ENCODE measurements at places on chromosomes 7 and 10. TPM values are rescaled to one million over a fixed set of nuclear protein-coding genes. Genes with fewer than 3 reads are reported as not detected.

The DEPP1 gene
- 0.16 TPM for total RNA-seq

The A1CF gene
- not detected for total RNA-seq

The OR2A1 gene
- total RNA-seq: not detected

The OR2A5 gene
- total RNA-seq: not detected

The KNDC1 gene
- total RNA-seq: not detected

The PCDH15 gene
- not detected for total RNA-seq

The PIK3AP1 gene
- total RNA-seq: 4.7 TPM

The PYROXD2 gene
- total RNA-seq: 5.3 TPM

DNA sequence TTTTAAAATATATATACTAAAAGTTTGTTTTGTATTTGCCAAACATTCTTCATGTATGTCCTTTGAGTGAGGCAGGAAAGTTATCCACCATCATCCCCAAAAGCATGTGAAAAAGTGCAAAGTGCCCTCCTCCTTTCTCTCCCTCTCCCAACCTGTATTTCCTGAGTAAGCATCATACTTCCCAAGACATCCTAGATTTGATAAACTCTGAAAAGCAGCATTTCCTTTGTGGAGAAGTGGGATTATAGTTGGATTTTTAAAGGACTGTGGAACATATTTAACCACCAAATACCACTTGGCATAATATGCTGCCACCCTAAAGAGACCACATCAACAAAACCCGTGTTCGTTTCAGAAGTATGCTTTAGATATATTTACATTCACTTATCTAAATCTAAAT lies 36.9 kb downstream of the NET1 start:
- H3K36me3 ChIP-seq: peaks cover 22% of the 10 kb centered on the region
- no peak overlapping the region for H3K4me3 ChIP-seq
- H3K4me1 ChIP-seq: peaks cover 35% of the 10 kb centered on the region
- no peak overlapping the region for H3K27ac ChIP-seq
- H3K27me3 ChIP-seq: peaks cover 5% of the 10 kb centered on the region

GRCh38 chr10:23613900-23614299 lies 175.0 kb downstream of the OTUD1 start:
- no peaks in the 10 kb centered on the region for H3K27me3 ChIP-seq
- H3K36me3 ChIP-seq: no peaks in the 10 kb centered on the region
- H3K4me3 ChIP-seq: no peak overlapping the region
- peaks cover 12% of the 10 kb centered on the region for H3K4me1 ChIP-seq
- H3K27ac ChIP-seq: no peak overlapping the region

- peak overlapping the region; percentile 76 for H3K27ac ChIP-seq
- peaks cover 19% of the 10 kb centered on the region for H3K4me1 ChIP-seq
- H3K4me3 ChIP-seq: no peak overlapping the region
Observed at GRCh38 chr7:44959433-44959951, 19.3 kb downstream of the MYO1G start.

DNA sequence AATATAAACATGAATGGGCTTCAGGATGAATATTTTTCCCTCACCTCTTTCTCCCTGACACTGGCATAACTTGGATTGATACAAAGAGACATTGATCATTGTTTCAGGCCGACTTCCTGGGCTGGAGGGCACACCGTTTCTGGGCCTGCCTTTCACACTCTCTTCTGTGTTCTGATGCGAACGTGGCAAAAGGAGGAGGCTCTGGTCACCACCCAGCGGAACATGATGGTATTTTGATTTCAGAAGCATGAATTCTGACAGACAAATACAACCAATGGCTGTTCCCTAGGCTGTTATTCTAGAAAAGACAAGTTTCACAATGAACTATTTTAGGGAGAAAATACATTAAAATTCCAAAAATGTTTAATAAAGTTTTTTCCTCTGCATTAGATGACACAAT lies 534.5 kb upstream of the MKI67 start:
- H3K27ac ChIP-seq: no peak overlapping the region
- no peaks in the 10 kb centered on the region for H3K36me3 ChIP-seq
- H3K4me1 ChIP-seq: no peaks in the 10 kb centered on the region

- DNase-seq: no peak
- H3K36me3 ChIP-seq: no peaks in the 10 kb centered on the region
- no peak overlapping the region for H3K4me3 ChIP-seq
- H3K4me1 ChIP-seq: peaks cover 7% of the 10 kb centered on the region
Observed at GRCh38 chr7:73624669-73625001, 313 bp upstream of the MLXIPL start.

GRCh38 chr10:79994556-79994955 lies 45.7 kb upstream of the SFTPD start:
- H3K4me3 ChIP-seq: no peak overlapping the region
- H3K27ac ChIP-seq: no peak overlapping the region

DNA sequence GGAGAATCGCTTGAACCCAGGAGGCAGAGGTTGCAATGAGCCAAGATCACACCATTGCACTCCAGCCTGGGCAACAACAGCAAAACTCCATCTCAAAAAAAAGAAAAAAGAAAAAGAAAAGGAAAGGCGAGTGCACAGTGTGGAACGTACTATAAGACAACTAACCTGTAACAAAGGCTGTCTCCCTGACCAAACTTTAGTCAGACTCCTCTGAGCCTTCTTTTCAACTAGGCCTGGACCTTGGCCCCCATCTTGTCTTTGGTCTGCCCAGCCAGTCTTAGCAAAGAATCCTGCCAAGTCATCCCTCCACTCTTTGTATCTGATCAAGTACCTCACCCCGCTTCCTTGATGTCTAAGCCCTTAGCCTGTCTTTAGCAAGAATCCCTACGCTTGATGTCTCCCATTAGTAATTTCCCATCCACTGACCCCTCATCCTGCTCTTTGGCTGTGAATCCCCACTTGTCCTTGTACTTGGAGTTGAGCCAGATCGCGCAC lies 68.9 kb upstream of the KDM7A start:
- no peaks in the 10 kb centered on the region for H3K36me3 ChIP-seq
- no peak overlapping the region for H3K27ac ChIP-seq
- no peaks in the 10 kb centered on the region for H3K27me3 ChIP-seq

DNA sequence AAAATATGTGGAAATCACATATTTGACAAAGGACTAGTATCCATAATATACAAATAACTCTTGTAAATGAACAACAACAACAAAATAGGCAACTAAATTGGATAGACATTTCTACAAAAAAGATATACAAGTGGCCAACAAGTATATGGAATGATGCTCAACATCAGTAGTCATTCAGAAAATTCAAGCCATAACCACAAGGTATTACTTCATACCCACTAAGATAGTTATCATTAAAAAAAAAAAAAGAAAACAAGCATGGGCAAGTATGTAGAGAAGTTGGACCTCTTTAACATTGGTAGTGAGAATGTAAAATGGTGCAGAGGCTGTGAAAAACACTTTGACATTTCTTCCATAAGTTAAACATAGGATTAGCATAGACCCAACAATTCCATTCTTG lies 80.8 kb downstream of the CYP26A1 start:
- H3K27ac ChIP-seq: no peak overlapping the region
- H3K4me3 ChIP-seq: no peak overlapping the region
- peaks cover 3% of the 10 kb centered on the region for H3K27me3 ChIP-seq

- DNase-seq: no peak
- peaks cover 1% of the 10 kb centered on the region for H3K36me3 ChIP-seq
- no peaks in the 10 kb centered on the region for H3K27me3 ChIP-seq
- no peaks in the 10 kb centered on the region for H3K4me1 ChIP-seq
Observed at GRCh38 chr7:133931053-133931452, 196.1 kb upstream of the LRGUK start.

- DNase-seq: no peak
- no peaks in the 10 kb centered on the region for H3K27me3 ChIP-seq
- H3K27ac ChIP-seq: no peak overlapping the region
Observed at GRCh38 chr10:118763202-118763988, 8.6 kb upstream of the CACUL1 start.

DNA sequence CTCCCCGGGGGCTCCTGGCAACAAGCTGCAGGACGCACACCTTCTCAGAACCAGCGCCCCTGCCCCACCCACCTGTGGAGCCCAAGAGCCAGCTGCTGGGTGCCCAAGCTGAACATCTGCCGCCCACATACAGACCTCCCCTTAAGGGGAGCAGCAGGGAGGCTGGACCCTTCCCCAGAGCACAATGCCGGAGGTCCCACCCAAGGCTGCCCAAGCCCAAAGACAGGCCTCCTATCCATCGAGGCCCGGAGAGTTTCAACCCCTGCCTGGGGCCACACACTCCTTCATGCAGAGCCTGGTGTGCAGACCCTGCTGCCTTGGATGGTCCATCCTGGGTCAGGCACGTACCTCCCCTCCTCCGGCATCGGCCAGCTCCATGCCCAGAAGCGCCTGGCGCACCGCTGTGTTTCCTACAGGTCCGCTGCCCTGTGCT lies 48.7 kb downstream of the VIPR2 start:
- no peak overlapping the region for H3K4me3 ChIP-seq
- no peaks in the 10 kb centered on the region for H3K27me3 ChIP-seq
- DNase-seq: no peak
- H3K36me3 ChIP-seq: no peaks in the 10 kb centered on the region

- no peak overlapping the region for H3K4me3 ChIP-seq
- no peak overlapping the region for H3K27ac ChIP-seq
- DNase-seq: no peak
- peaks cover 34% of the 10 kb centered on the region for H3K27me3 ChIP-seq
Observed at GRCh38 chr7:51314726-51315125, 1.9 kb downstream of the COBL start.

DNA sequence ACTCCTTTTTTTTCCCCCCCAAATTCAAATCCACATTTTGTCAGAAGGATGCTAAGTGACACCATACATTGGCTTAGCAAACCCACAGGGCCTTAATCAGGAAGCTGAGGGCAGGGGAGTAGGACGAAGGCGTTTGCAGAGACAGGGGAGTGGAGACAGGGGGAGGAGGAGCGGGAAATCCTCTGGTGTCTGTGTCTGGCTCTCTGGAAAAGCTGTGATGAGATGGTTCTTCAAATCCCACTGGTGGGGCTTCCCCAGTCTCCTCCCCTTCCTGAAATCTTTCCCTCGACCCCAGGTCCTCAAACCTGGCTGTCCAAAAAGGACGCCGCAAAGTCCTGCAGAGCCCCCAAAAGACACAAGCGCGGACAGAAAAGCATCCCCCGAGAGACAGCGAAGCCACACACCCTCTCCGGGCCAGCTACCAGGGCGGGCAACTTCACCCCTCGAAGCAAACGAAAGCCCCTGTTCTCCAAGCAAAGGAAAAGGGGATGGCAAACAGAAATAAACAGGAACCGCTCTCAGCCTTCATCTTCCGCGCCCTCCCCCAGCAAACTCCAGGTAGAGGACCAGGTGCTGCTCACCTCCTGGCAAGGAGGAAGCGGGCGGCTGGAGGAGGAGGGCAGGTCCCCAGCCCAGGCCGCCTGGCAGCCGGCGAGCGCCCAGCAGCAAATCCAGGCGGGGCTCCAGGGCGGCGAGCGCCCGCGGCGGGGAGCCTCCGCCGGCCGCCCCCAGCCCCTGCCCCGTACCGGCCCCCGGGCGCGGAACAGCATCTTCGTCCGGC lies 520 bp downstream of the ELAPOR2 start:
- H3K4me3 ChIP-seq: peak overlapping the region; percentile 73
- H3K4me1 ChIP-seq: peaks cover 13% of the 10 kb centered on the region
- DNase-seq: peak; percentile 21
- H3K27ac ChIP-seq: no peak overlapping the region
- no peaks in the 10 kb centered on the region for H3K36me3 ChIP-seq

DNA sequence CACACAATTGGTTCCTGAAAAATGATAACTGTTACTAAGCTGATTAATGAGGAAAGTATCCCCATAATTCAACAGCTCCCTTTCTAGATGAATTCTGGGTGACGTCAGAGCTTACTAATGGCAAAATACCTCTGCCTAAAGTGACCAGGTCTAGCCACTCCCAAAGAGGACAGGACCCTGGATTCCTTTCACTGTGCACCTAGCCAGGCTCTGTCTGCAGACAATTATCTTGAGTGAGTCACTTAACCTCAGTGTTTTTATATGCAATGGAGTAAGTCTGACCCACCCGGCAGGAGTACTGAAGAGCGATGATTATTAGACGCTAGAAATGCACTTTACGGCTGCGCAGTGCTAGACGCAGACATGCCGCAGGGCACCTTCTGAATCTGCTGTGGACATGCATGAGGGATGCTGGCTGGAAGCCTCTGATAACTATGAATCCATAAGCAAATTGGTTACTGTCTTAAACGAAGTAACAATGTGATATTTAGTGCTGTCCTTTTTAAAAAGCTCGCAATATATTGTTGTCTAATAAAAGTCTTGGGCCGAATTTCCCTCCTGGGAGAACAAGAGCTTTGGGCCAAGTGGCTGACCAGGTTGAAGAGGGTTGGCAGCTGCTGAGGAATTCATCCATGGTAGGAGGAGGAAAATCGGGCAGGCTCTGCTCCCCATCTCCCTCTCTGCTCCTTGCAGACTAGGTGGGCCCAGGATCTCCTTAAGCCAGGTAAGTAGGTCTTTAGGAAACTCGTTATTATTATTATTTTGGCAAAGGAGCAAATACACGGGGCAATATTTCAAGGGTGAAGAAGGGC lies 4.6 kb upstream of the INPP5A start:
- peaks cover 8% of the 10 kb centered on the region for H3K27me3 ChIP-seq
- peaks cover 4% of the 10 kb centered on the region for H3K36me3 ChIP-seq
- H3K27ac ChIP-seq: no peak overlapping the region
- no peak overlapping the region for H3K4me3 ChIP-seq

- H3K4me3 ChIP-seq: no peak overlapping the region
- DNase-seq: no peak
- H3K4me1 ChIP-seq: peaks cover 3% of the 10 kb centered on the region
- H3K36me3 ChIP-seq: peaks cover 9% of the 10 kb centered on the region
Observed at GRCh38 chr10:102553771-102554170, 50.0 kb downstream of the SUFU start.

GRCh38 chr10:95315509-95315908 lies 24.7 kb upstream of the PDLIM1 start:
- H3K27ac ChIP-seq: no peak overlapping the region
- H3K4me1 ChIP-seq: no peaks in the 10 kb centered on the region
- no peaks in the 10 kb centered on the region for H3K36me3 ChIP-seq
- DNase-seq: no peak
- no peaks in the 10 kb centered on the region for H3K27me3 ChIP-seq

GRCh38 chr7:84291756-84292155 lies 97.2 kb upstream of the SEMA3A start:
- H3K27me3 ChIP-seq: peaks cover 1% of the 10 kb centered on the region
- DNase-seq: no peak
- no peaks in the 10 kb centered on the region for H3K36me3 ChIP-seq
- H3K27ac ChIP-seq: no peak overlapping the region

- no peak for DNase-seq
- no peak overlapping the region for H3K4me3 ChIP-seq
- no peak overlapping the region for H3K27ac ChIP-seq
- H3K36me3 ChIP-seq: no peaks in the 10 kb centered on the region
Observed at GRCh38 chr7:44132039-44132438, 8.7 kb upstream of the POLD2 start.

GRCh38 chr10:125029584-125030242 lies 87.8 kb downstream of the ZRANB1 start:
- no peaks in the 10 kb centered on the region for H3K27me3 ChIP-seq
- H3K4me1 ChIP-seq: no peaks in the 10 kb centered on the region
- no peaks in the 10 kb centered on the region for H3K36me3 ChIP-seq

DNA sequence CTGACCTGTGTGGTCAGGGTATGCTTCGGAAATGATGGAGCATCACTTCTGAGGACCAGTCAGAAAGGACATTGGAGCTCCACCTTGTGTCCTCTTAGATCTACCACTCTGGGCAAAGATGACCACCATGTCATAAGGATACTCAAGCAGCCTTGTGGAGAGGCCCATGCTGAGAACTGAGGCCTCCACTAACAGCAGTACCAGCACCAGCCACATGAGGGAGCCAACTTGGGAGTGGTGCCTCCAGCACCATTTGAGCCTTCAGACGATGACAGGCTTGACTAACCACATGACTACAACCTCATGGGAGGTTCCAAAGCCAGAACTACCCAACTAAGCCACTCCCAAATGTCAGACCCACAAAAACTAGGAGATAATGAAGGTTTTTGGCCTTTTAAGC lies 116.0 kb downstream of the NPTX2 start:
- H3K27ac ChIP-seq: no peak overlapping the region
- H3K4me3 ChIP-seq: no peak overlapping the region
- H3K4me1 ChIP-seq: no peaks in the 10 kb centered on the region
- H3K36me3 ChIP-seq: no peaks in the 10 kb centered on the region
- peak; percentile 76 for DNase-seq

Measured in activated CD8-positive, alpha-beta T cell treated with anti-CD3 and anti-CD28 coated beads for 36 hours (primary cell).